ENCODE measurements at places on chromosomes 6 and 20. TPM values are rescaled to one million over a fixed set of nuclear protein-coding genes. Genes with fewer than 3 reads are reported as not detected.

DNA sequence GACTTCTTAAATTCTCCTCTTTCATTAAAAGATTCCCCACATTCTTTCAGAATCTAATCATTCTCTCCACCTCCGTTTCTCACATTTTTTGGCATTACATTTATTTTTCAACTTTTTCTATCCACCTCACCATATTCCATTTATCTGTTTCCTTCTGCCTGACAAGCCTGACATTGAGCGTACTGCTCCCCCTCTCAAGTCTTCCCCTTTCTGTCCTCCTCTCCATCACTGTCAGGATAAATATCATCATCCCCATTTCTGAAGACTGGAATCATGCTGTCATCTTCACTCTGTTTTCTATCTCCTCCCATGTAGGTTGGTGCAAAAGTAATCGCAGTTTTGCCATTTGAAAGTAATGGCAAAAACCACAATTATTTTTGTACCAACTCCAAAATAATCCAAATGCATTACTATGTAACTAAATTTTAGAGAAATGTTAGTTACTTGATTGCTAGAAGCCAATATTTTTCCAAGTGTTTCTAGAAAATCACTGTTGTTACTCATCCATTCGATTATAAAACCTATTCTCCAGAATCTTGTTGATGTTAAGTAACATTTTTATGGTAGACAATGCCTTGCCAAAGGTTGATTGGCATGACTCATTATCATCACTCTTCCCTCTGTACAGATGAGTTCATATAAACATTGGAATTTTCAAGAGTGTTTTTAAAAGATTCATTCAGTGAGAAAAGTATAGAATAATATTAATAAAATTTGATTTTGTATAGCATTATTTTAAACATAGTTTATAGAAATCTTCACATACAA is 292.3 kb upstream of the RNF217 start:
- H3K27ac ChIP-seq: no peak overlapping the region
- no peaks in the 10 kb centered on the region for H3K36me3 ChIP-seq
- H3K4me3 ChIP-seq: no peak overlapping the region
- no peak for DNase-seq
- H3K27me3 ChIP-seq: no peaks in the 10 kb centered on the region

- H3K4me1 ChIP-seq: no peaks in the 10 kb centered on the region
- no peaks in the 10 kb centered on the region for H3K36me3 ChIP-seq
- H3K27ac ChIP-seq: no peak overlapping the region
- no peak overlapping the region for H3K4me3 ChIP-seq
- no peak for DNase-seq
Observed at GRCh38 chr6:123956492-123957139, 153.0 kb downstream of the NKAIN2 start.

GRCh38 chr6:154625721-154626120 is 107.5 kb upstream of the SCAF8 start:
- no peaks in the 10 kb centered on the region for H3K36me3 ChIP-seq
- H3K4me1 ChIP-seq: no peaks in the 10 kb centered on the region
- H3K4me3 ChIP-seq: no peak overlapping the region
- H3K27me3 ChIP-seq: no peaks in the 10 kb centered on the region

DNA sequence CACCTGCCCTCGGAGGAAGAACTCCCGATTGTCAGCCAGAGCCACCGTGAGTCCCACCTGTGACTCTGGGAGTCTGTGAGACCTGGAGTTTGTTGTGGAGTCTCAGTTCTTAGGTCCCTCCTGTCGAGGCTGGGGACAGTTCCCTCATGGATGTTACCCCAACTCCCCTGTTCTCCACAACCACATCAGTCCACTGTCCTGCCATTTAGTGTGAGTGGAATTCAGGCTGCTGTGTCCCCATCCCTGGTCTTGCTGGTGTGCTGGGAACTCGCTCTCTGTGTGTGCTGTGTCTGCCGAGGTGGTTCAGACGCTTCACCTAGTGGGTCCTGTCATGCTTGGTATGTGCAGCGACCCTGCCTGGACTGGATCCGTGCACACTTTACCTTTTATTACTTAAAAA is 163.2 kb downstream of the DTNBP1 start:
- H3K4me3 ChIP-seq: no peak overlapping the region
- no peaks in the 10 kb centered on the region for H3K27me3 ChIP-seq
- H3K4me1 ChIP-seq: peaks cover 8% of the 10 kb centered on the region

GRCh38 chr6:104983296-104983695 is 26.4 kb downstream of the LIN28B start:
- no peak overlapping the region for H3K4me3 ChIP-seq
- DNase-seq: no peak
- H3K4me1 ChIP-seq: no peaks in the 10 kb centered on the region
- no peak overlapping the region for H3K27ac ChIP-seq
- no peaks in the 10 kb centered on the region for H3K36me3 ChIP-seq
- H3K27me3 ChIP-seq: no peaks in the 10 kb centered on the region

GRCh38 chr6:116971959-116972358 is 94.9 kb downstream of the RFX6 start:
- H3K36me3 ChIP-seq: no peaks in the 10 kb centered on the region
- no peak for DNase-seq
- no peak overlapping the region for H3K27ac ChIP-seq
- no peaks in the 10 kb centered on the region for H3K27me3 ChIP-seq
- H3K4me1 ChIP-seq: no peaks in the 10 kb centered on the region
- H3K4me3 ChIP-seq: no peak overlapping the region

DNA sequence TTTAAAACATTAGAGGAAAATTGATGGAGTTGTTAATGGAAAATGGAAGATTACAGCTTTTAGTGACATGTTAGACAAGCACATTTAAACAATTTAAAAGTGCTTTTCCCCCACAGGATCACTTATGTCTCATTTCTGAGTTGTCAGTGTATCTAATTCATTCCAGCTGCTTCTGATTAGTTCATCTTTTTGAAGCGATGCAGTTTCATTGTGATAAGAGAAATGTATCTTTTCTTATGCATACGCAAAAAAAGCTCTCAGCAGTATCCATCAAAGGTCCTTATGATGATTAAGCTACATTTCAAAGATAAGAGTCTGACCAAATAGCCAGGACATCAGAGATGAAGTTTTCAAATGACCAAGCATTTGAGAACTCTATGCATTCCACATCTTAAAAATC is 572.6 kb upstream of the SYNCRIP start:
- H3K36me3 ChIP-seq: no peaks in the 10 kb centered on the region
- no peak for DNase-seq
- no peaks in the 10 kb centered on the region for H3K27me3 ChIP-seq
- no peak overlapping the region for H3K27ac ChIP-seq
- H3K4me3 ChIP-seq: no peak overlapping the region

NOX3 gene
- total RNA-seq: not detected

All from ascending aorta (tissue), 2 donors.